Hematopoietic multipotent progenitor cell treated with erythropoietin and hydrocortisone succinate and interleukin-3 and kit ligand, for 15 days (in vitro differentiated cells): ENCODE measurements at places on chromosomes 13 and 19.

- no peak for DNase-seq
Observed at GRCh38 chr19:20318616-20319015, 151.6 kb downstream of the ZNF486 start.

DNA sequence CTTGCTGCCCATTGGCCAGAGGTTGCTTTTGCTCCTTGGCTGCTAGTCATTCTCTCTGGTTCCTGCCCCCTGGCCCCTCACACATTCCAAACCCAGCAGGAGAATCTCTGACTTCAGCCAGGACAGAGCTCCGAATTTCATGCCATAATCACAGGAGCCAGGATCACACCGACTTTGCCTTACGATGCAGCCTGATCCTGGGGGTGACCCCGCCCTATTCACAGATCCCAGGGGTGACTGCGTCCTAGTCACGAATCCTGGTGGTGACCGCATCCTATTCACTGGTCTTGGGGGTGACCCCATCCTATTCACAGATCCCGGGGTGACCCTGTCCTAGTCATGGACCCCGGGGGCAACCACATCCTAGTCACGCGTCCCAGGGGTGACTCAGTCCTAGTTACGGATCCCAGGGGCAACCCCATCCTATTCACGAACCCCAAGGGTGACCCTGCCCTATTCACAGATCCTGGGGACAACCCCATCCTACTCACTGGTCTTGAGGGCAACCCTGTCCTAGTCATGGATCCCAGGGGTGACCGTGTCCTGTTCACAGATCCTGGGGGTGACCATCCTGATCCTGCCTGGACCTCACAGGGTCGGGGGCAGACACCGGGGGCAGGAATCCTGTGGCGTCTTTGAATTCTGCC, 7.4 kb upstream of the TEX29 start:
- DNase-seq: no peak

DNA sequence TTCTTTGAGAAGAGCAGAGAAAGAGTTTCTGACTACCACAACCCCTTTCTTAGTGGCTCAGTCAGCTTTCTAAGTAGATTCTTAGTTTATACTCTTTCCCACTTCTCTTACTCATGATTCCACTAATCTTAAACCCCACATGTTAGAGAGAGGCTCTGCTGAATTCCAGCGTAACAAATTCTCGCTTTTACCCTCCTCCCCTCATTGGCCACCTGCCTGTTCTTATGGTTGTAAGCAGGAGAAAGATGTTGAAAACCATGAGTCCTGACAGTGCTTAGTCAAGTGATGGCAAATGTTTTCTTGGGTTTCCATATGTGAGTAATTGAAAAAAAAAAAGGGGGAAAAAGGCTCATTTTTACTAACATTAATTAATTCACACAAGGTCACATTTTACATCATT, 125.9 kb downstream of the ZDHHC20 start:
- no peak for DNase-seq

- DNase-seq: peak; percentile 78
Observed at GRCh38 chr19:43555185-43555770, 20.0 kb downstream of the XRCC1 start.

- DNase-seq: no peak
Observed at GRCh38 chr13:40341096-40341471, 325.4 kb downstream of the FOXO1 start.

- peak; percentile 99 for DNase-seq
Observed at GRCh38 chr13:98509271-98510155, 67.4 kb downstream of the STK24 start.

DNA sequence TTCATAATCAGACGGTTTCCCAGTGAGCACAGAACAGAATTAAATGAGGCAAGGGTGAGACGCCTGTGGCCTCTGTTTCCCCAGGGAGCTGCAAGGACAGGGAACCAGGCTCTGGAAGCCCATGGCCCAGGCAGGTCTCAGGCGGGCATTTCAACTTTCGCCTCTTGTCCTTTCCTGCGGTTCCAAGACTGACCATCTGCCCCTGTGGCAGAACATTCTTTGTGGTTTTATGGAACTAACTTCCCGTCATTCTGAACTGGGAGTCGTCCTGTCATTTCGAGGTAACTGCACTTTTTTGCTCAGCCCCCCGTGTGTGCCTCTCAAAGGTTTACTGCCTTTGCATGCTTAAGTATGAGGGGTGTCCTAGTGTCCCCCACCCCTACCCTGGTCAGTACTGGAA, 70.9 kb downstream of the KL start:
- DNase-seq: no peak

GRCh38 chr19:48397263-48398101, 4.0 kb downstream of the GRIN2D start:
- DNase-seq: no peak

DNA sequence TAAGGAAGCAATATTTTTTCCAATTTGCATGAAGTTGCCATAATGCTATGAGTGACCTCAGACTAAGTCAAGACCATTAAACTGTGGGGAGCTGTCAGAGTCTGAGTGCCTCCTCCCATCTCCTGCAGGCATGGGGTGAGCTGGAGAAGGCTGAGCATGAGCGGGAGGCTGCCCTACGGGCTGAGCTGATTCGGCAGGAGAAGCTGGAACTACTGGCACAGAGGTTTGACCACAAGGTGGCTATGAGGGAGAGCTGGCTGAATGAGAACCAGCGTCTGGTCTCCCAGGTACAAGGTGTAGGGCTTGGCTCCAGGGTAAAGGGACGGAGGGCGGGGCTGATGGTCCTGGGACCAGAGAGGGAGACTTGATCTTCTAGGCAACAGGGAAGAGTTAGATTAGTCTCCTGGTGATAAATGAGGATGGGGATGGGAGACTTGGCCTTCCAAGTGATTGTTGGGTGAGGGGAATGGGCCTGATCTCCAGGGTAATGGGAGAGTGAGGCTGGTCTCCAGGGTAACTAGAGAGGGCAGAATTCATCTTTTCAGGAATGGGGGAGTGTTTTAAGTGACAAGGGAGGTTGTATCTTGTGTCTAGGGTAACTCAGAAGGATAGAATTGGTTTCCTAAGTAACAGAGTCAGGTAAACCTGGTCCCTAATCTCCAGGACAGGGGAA, 36.0 kb downstream of the SPTBN4 start:
- no peak for DNase-seq

GRCh38 chr13:21733475-21734263, 62.8 kb downstream of the FGF9 start:
- no peak for DNase-seq

GRCh38 chr19:12965017-12965811, 4.2 kb upstream of the DAND5 start:
- peak; percentile 88 for DNase-seq

DNA sequence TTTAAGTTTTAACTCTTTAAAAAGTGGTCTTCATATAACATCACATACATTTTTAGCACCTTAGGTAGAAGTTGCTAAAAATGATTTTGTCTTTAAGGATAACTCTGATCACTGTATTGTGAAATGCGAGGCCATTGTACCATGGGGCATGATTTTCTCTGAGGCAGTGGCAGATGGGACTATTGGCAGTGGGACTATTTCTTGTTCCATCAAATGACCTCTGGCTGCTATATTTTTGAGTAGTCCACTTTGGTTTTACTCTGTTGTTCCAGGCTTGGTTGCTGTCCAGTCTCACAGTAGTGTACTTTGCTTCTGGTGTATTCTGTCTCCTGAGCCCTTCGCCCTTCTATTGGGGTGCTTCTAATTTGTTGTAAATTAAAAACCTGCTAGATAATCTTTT, 156.5 kb downstream of the ATP8A2 start:
- DNase-seq: no peak

GRCh38 chr19:50258918-50259372, 55.5 kb downstream of the MYH14 start:
- DNase-seq: peak; percentile 5

- peak; percentile 36 for DNase-seq
Observed at GRCh38 chr13:49652355-49653305, 24.3 kb downstream of the ARL11 start.

GRCh38 chr13:97892717-97893116, 60.8 kb upstream of the IPO5 start:
- no peak for DNase-seq

DNA sequence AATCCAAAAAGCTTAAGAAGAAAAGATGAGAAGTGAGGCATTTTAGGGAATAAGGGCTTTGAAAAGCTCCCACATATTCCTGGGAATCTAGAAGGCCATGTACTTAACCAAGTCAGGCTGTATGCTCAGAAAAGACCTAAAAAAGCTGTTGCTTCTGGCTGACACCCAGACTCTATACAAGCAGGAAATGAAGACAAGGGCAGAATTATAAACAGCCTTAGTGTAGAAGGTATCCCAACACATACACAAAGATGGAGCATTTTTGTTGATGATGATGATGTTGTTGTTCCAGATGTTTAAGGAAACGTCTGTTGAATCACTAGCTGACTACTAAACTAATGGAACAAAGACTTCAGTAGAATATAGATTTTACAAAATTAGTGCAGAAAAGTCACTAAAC, 26.1 kb upstream of the N4BP2L1 start:
- no peak for DNase-seq

GRCh38 chr13:48615049-48615448, 38.7 kb upstream of the CYSLTR2 start:
- no peak for DNase-seq

GRCh38 chr13:113061271-113061625, 44.3 kb upstream of the F7 start:
- no peak for DNase-seq

- DNase-seq: no peak
Observed at GRCh38 chr13:102440259-102440936, 38.5 kb upstream of the FGF14 start.

GRCh38 chr13:70623239-70623638, 515.0 kb upstream of the KLHL1 start:
- no peak for DNase-seq

DNA sequence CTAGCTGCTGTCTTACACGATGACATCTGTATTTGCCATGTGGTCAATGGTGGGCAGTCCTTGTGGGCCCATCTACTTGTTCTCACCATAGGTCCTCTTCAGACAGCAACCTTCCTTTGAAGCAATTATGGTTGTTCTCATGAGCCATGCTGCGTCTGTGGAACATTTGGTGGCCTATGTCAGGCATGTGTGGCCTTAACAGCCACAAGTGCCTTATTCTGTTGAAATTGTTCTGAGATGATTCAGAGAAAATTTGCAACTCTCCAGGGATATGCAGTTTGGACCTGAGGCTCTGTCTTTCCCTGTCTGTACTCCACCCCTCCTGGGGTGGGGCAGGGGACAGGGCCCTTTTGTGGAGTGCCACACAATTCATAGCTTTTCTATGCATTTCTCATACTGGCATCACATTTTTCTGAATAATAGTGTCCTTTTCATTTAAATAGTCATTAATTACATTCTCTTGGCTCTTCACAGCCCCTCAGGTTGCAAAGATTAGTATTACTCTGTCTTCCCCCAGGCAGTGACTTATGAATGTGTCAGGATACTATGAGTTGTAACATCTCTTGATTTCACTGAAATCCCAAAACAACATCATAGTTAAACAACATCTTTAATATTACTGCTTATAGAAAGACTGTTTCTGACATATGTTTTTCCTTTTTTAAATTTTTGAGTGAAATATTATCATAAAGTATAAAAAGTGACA, 102.1 kb downstream of the ITGBL1 start:
- DNase-seq: no peak

DNA sequence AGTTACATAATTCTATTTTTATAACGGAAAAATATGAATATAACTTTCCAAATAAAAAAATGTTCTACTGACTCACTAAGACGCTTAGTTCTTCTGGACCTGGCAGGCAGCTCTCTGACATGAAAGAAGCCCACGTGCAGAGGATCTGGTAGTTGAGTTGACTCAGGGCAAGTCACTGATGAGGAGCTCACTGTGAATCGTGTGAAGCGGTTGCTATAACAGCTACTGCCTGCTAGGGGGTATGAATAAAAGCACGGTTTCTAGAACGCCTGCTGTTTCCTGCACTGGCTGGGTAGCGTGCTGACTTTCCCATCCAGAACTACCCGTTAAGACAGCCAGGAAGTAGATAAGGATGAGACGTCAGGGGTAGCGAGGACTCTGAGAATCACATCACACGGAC, 54.7 kb upstream of the WASF3 start:
- no peak for DNase-seq

DNA sequence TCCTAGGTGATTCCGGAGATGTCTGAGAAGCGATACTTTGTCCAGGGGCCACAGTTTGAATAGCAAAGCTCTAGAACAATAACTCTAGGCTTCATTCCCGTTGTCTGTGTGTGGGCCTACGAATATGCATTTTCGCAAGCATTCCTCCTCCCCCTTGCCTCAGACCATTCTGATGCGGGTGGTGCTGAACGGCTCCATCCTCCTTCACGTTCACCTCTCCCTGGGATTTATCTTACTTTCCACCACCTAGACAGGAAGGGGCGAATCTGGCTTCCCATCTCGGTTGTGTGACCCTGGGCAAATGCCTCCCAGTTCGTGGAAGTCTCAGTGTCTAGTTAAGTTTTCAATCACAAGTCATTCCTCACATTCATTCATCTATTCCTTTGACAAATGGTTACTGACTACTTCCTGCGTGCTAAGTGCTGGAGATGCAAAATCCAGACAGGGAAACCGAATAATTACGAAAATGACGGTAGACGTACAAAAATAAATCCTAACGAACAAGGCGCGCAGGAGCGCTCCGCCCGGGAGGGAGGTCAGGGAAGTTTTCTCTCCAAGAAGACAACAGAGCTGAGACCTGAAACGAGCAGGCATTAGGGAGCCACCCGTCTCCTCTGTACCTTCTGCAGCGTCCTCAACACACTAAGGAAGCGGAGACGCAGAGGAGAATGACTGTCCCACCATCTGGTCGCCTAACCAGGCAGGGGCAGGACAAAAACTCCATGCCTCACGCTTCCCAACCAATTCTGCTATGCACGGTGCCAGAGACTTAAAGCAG, 1.3 kb upstream of the CNOT3 start:
- no peak for DNase-seq
